SJCRH30 (cell line): ENCODE measurements at places on chromosomes 4 and X. TPM values are rescaled to one million over a fixed set of nuclear protein-coding genes. Genes with fewer than 3 reads are reported as not detected.

Gene SSX1
- total RNA-seq: not detected in 2 replicates

Gene PPEF2
- not detected in 2 replicates for total RNA-seq

Gene INPP4B
- 20.9 and 25.2 TPM in 2 replicates for total RNA-seq

Gene MAB21L2
- not detected in 2 replicates for total RNA-seq

Gene NEIL3
- total RNA-seq: 14.0 and 15.7 TPM in 2 replicates

Gene KLKB1
- total RNA-seq: not detected in 2 replicates

Gene MND1
- 34.2 and 35.7 TPM in 2 replicates for total RNA-seq

Gene ZBTB49
- 5.8 and 5.9 TPM in 2 replicates for total RNA-seq

Gene ZCCHC12
- total RNA-seq: 0.30 and 0.34 TPM in 2 replicates

Gene HTRA3
- total RNA-seq: 0.08 TPM in 1 of 2 replicates, not detected in the other

Gene HSFX2
- not detected in 2 replicates for total RNA-seq

Gene IDUA
- 1.8 and 2.3 TPM in 2 replicates for total RNA-seq

Gene COX7B2
- total RNA-seq: not detected in 2 replicates

Gene PGRMC2
- 17.9 and 20.2 TPM in 2 replicates for total RNA-seq

Gene MAGEH1
- 8.5 and 8.6 TPM in 2 replicates for total RNA-seq

Gene ANXA10
- 0.12 TPM in 1 of 2 replicates, not detected in the other for total RNA-seq

Gene MAGEA11
- total RNA-seq: not detected in 2 replicates

Gene ZNF518B
- 21.3 and 21.9 TPM in 2 replicates for total RNA-seq

Gene PASD1
- total RNA-seq: not detected in 2 replicates

Gene ALAS2
- not detected in 2 replicates for total RNA-seq

Gene LGI2
- total RNA-seq: 10.8 and 12.0 TPM in 2 replicates

Gene ARR3
- not detected in 2 replicates for total RNA-seq

Gene H2BW2
- not detected in 2 replicates for total RNA-seq

Gene CSAG1
- 0.41 and 0.63 TPM in 2 replicates for total RNA-seq

Gene GPRIN3
- total RNA-seq: 0.08 and 0.12 TPM in 2 replicates

Gene SYN1
- total RNA-seq: 0.04 and 0.33 TPM in 2 replicates

Gene SSX3
- not detected in 2 replicates for total RNA-seq

Gene PRKG2
- not detected in 2 replicates for total RNA-seq

Gene TLR6
- total RNA-seq: 0.20 and 0.51 TPM in 2 replicates

Gene P2RY4
- 0.22 TPM in 1 of 2 replicates, not detected in the other for total RNA-seq
